ENCODE measurements at places on chromosomes 11 and 22.

- no peak for DNase-seq
Observed at GRCh38 chr11:111557425-111558111, 17.0 kb downstream of the LAYN start.

DNA sequence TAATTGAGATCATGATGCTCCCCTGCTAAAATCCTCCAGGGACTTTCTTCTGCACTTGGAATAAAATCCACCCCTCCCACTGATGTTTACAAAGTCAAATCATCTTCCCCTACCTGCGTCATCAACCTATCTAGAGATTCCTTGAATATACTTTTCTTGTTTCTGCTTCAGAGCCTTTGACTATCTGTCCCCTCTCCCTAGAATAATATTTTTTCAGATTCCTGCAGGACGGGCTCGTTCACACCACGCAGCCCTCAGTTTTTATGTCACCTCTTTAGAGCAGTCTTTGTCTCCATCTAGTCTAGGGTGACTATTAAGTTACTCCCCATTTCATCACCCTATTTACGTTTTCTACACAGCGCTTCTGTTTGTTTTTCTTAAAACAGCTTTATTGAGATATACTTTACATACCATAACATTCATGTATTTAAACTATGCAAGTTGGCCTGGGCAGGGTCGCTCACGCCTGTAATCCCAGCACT lies 94.8 kb upstream of the SESN3 start:
- DNase-seq: no peak

DNA sequence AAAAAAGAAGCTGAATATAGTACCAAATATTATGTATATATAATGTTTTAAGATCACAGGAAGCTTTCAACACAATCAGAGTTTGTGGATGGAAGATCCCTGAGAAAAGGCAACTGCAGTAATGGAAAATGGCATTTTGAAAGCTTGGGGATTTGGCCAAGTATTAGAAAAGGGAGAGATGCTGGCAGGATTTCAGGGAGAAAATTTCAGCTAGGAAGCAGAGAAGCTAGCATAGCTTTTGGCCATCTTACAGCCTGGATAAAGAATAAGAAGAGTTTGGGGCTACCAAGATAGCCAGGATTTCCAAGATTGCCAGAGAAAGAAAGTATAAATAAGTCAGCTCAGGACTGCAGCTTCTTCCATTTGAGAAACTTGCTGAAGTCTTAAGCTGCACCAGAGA lies 440.8 kb upstream of the LUZP2 start:
- no peak for DNase-seq

DNA sequence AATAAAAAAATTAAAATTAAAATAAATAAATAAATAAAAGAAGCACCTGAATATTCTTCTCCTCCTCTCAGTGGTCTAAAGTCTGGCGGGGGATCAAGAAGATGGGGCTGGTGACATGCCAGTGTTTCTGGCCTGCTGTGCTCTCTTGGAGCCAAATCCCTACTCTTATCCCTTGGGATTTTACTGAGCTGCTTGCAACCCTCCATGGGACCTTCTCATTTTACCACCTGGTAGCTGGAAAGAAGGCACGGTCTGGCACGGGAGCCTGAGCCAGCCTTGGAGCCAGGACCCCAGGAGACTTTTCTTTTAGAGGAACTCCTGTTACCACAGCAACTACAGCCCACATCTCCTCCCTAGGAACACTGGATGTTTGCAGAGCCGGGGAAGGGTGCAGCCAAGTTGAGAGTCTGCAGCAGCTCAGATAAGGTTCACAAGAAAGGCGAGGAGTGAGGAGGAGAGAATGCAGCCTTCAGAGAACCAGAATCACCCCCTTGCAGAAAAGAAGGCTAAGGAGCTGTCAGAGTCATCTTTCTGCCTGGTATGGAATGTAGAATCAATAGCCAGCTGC lies 21.4 kb downstream of the CD6 start:
- DNase-seq: no peak

GRCh38 chr22:44031158-44031952 lies 7.3 kb downstream of the PARVB start:
- no peak for DNase-seq

Data from cerebellar nuclear complex (tissue), 1 donor.